Amniotic stem cell (primary cell): ENCODE measurements at places on chromosomes 3 and 15.

DNA sequence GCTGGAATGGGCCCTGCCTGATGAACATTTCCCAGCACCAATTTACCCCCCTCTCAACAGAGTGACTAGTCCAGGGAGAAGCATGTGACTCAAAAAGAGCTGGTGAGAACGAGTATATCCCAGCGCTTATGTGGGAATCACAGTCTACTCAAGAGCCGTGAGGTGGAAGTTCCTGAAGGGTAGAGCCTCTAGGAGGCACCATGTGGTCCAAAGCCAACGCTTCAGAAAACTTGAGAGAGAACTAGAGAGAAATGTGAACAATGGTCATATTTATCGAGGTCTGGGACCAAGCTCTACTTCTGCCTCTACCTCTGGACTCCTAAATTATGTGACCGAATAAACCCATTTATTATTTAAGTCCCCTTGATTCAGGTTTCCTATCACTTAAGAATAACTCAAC, 111.0 kb upstream of the RAP2B start:
- no peak for DNase-seq

GRCh38 chr3:187619461-187619860, 50.7 kb downstream of the SST start:
- no peak for DNase-seq

DNA sequence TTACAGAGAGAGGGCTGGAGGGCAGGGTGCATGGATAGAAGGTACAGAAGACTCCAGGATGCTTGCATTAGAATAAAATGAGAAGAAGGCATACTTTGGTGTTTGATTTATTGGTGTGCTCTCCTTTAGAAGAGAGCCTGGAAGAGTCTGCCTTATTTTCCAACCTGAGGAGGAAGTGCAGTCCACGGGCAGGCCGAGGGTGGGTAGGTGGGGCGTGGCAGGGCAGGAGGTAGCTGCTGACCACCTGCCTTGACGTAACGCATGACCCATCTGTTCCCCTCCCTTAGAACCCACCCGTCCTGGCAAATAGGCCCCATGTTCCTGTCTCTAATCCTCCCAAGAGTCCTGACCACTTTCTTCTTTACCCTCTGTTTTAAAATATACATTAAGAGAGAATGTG, 222.3 kb upstream of the LYSMD4 start:
- DNase-seq = no peak

DNA sequence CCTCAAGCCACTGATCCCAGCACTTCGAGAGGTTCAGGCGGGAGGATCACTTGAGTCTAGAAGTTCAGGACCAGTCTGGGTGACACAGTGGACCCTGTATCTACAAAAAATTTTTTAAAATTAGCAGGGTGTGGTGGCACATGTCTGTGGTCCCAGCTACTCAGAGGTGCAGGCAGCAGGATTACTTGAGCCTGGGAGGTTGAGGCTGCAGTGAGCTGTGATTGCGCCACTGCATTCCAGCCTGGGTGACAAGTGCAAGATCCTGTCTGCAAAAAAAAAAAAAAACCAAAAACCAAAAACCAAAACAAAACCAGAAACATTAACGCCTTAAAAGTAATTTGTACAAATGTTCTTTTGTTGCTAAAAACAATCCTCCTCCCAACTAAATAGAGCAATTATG, 27.9 kb upstream of the SLC12A8 start:
- no peak for DNase-seq

GRCh38 chr15:50116477-50116876, 2.6 kb downstream of the ATP8B4 start:
- DNase-seq = no peak

GRCh38 chr3:159751752-159752151, 236.9 kb upstream of the IL12A start:
- DNase-seq = no peak

DNA sequence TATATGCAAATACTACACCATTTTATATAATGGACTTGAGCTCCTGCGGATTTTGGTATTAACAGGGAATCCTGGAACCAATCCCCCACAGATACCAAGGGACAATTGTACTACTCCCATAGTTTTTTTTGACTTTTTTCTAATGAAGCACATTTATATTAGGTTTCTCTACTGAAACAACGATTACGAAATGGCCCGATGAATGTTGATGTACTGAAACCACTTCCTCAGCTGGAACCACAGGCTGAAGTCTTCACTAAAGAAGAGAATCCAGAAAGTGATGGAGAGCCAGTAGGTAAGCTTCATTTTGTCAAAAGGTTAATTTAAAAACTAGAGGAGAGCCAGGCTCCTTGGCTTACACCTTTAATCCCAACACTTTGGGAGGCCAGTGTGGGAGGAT, 121.5 kb upstream of the LRRFIP2 start:
- no peak for DNase-seq

DNA sequence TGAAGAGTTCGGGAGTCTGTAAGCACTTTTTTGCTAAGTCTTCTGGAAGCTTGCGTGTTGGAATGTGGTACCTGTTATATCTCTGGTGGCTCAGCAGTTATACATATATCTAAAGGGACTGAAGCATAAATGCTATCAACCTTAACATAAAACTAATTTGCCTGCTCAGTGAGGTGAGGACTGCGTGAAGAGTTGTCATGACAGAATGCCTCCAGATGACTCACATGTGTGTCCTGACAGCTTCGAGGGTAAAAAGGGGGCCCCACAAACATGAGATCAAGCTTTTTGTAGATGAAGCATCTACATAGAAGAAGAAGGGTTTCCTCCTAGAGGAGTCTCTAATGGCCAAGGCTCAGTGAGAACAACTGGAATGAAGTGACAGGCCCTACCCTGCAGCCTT, 88.8 kb upstream of the C3orf80 start:
- no peak for DNase-seq

DNA sequence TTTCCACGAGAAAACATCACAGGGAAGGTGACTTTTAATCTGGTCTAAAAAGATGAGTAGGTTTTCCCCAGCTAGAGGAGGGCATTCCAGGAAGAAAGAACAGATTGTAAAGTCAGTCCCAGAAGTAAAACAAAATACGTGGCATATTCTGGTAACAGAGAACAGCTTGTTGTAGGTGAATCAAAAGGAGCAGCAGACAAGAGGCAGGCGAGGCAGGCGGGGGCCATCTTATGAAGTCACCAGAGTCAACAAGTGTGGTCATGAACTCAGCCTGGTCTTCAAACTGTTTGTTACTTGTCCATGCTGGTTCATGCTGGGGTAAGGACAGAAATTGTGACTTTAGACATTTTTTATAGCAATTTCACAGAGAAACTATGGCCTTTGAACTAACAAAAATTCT, 4.0 kb upstream of the POPDC2 start:
- DNase-seq = no peak

- DNase-seq = no peak
Observed at GRCh38 chr3:37943631-37944314, 46.8 kb upstream of the VILL start.

DNA sequence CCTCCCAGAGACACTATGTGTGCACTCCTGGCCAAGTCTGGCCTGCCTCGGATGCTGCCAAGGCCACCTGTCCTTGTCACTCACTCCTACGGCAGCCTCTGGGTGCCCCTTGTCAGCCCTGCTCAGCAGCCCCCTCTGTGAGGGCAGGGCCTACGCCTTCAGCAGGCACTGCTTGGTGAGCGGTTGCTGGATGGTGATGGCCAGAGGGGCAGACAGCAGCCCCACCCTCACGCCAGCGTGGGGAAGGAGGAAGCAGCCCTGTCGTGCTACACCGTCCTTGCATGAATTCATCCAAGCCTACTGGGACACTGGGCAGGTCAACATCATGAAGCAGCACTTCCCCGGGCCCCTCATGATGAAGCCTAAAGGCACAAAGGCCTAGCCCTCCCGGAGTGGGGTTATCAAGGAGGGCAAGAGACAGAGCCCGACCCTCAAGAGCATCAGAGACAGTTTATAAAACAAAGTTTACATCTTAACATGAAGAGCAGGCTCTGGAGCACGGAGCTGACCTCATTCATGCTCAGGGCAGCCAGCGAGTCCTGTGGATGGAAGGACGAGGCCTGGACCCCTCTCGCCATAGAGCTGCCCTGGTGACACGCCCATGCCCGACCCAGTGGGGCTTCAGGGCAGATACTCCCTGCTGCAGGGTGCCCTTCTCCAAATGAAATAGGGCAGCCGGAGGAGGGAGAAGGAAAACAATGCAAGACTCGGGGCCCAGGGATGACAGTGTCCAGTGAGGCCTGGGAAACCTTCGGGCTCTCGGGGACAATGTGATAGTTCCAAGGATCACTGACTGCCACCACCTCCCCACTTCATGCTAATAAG, 25.3 kb downstream of the CHDH start:
- no peak for DNase-seq

DNA sequence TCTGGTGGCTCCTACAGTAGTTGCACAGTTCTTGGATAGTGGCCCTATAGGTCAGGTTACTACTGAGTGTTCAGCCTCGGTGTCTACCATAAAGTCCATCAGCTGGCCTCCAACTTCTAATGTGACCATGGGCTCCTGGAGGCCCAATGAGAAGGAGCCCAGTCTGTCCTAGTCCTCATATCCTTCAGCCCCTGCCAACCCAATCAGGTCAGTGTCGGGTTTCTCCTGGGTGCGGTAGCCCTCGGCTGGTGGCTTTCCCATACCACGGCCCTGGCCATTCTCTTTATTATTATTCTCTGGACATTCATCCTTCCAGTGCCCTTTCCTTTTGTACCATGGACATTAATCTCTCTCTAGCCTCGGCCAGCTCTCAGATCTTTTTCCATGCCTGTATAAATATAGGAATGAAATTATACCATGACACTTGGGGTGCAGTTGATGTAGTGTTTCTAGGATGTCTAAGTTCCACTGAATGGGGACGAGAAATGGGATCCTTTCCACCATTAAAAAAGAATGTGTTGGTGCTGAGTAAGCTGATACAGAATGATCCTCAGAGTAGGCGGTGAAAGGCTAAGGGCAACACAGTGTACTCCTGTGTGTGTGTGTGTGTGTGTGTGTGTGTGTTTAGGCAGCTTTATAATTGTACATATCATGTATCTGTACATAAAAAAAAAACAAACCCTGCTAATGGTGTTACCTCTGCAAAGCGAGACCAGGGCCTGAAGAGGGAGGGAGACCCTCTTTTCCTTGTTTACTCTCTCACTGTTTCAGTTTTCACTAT, 19.3 kb upstream of the NOX5 start:
- DNase-seq = no peak

- DNase-seq = no peak
Observed at GRCh38 chr3:124033360-124034015, 41.6 kb upstream of the ROPN1 start.

DNA sequence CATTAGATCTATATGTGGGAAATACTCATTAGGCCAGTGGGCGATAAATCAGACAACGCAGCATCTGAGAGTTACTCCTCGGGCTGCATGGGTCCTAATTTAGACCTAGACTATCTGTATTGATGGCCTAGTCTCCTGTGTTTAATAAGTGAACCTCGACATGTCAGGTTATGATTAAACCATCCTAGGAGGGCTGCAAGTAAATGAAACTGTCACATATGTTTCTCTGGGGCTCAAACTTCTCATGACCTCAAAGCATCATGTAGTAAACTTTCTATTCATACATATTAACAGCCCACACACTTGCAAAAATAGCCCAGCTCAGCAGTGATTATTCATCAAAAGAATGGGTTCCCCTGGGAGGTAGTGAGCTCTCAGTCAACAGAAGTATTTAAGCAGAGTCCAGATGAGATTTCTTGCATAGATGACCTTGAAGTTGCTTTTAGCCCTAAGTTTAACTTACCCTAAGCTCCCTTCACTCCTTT, 51.6 kb downstream of the RAB11A start:
- no peak for DNase-seq

DNA sequence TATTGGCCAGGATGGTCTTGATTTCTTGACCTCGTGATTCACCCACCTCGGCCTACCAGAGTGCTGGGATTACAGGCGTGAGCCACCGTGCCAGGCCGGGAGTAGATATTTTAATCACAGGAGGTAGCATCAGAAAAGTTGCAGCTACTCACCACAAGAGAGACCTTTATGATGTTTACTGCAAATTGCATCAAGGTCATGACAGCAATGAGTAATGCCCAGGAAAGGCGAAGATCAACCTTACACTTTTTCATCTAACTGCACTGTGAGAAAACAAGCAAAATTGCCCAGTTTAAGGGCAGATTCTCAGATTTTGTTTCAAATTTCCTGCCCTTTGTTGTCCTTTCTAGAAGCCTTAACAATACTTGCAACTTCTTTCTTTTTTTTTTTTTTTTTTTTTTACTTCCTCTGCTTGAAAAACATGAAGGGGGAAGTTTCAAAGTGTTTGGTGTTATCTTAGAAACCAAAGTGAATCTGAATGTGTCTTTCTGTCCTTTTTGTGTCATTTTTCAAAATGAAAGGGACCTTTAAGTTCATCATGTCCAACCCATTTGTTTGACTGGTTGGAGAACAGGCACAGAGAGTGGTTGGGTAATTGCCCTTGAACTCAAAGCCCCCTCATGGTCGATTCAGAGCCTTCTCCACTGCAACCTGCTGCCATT, 25.0 kb downstream of the TGFBR2 start:
- no peak for DNase-seq

GRCh38 chr3:107240183-107241091, 136.8 kb upstream of the CCDC54 start:
- peak; percentile 51 for DNase-seq

GRCh38 chr15:31471731-31472430, 145.2 kb downstream of the KLF13 start:
- peak; percentile 68 for DNase-seq

- no peak for DNase-seq
Observed at GRCh38 chr15:83081256-83082014, 14.4 kb upstream of the BTBD1 start.

DNA sequence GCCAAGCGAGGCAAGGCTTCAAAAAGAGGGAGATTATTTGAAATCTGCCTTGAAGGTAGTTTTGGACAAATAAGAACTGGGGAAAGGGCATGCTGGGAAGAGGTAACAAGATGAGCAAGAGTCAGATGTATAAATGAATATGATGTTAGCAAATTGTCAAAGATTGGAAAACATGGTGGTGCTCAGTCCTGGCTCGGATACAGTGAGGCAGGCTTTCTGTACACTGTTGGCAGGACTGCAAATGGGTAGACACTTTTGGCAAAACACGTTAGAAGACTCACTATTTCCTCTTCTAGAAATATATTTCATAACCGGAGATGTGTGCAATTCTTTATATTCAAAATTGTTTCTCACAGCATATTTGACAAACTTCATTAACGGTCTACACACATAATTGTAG, 429.9 kb downstream of the IL5RA start:
- no peak for DNase-seq

- DNase-seq = no peak
Observed at GRCh38 chr3:129357616-129358015, 70.8 kb downstream of the EFCAB12 start.

GRCh38 chr3:192866804-192867203, 50.9 kb downstream of the MB21D2 start:
- no peak for DNase-seq

GRCh38 chr15:49863431-49864224, 242.8 kb downstream of the DTWD1 start:
- DNase-seq = peak; percentile 55

DNA sequence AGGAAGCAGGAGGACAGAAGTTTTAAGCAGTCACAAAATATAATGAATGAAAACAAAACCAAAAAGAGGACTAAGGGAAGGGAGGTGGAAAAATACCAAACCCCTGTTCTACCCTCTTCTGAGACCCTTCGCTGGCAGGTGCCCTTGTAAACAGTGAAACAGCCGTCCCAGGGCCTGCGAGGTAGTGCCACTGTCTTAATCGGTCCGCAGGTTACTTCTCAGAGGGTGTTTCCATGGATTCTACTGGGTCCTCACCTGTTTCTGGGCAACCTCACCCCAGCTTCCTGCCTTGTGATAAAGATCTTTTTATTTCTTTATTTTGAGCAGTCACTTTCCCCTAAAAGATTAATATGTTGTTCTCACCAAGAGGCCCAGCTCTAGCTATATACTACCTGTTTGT, 65.3 kb downstream of the SLC30A4 start:
- no peak for DNase-seq
